ENCODE measurements at places on chromosomes 11 and 22.

- DNase-seq = no peak
Measured at GRCh38 chr22:43988116-43988820, 33.0 kb downstream of the SAMM50 start.

DNA sequence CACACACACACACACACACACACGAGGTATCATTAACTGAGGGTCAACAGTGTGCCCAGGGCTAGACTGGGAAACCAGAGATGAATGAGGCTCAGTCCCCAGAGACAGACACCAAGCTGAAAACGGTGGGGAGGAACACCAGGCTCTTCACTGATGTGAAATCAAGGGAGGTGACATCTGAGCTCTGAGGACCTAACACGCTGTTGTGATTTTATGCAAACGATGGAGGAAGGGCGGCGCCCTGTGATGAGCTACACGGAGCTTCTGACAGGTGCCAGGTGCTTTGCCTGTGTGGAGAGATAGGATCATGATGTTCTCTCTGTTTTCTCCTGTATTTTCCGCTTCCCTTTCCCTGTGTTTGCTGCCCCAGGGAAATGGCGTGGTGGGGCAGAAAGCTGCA lies 6.5 kb upstream of the CYB5R3 start:
- no peak for DNase-seq

DNA sequence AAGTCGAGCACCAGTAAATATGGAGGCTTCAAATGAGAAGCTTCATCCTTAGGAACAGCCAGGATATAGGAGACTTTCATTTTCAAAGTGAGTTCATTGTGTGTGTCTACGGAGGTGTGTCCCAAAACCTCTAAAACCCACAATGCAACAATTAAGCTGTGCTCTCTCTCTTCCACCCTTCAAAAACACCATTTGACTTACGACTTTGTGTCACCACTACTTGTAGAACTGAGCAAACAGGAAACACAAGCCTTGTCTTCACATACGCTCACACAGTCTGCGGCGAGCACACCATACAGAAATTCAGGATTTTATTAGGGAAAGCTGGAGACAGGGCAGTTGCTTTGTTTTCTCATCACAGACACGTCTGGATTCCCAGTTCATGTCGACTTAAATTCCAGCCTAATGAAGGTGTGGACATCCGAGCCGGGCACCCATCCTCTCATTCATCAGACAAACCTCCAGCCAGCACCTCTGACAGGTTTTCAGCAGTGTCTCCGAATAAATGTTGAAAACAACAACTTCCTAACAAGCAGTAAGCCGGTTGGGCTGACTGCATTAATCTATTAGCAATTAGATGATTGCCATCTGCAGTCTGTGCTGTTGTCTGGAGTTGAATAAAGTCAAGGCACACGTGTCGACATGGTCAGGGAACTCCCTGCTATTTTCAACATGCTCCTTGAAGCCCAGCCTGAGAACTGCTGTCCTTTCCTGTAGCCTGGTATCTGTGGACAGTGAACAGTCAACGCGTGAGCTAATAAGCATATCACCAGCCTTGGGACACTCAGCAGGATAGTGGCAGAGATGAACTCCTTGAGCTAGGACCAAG lies 1411.1 kb downstream of the BRD1 start:
- no peak for DNase-seq

DNA sequence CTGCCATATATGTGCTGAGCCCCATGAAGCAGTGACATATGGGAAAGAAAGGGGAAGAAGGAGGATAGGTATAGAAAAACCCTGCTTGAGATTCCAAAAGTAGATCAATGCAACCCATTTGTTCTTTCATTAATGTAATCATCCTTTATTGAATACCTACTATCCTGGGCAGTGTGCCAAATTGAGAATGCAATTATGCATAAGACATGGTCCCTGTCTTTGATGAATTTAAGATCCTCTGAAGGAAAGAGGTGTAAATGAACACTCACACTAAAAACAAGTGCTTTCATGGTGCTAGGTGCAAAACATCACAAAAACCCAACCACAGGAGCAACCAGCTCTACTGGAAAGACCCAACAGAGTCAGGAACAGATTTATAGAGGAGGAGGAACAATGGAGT lies 29.7 kb downstream of the FLI1 start:
- no peak for DNase-seq

GRCh38 chr22:22756109-22756508 lies 111.7 kb downstream of the GGTLC2 start:
- no peak for DNase-seq

DNA sequence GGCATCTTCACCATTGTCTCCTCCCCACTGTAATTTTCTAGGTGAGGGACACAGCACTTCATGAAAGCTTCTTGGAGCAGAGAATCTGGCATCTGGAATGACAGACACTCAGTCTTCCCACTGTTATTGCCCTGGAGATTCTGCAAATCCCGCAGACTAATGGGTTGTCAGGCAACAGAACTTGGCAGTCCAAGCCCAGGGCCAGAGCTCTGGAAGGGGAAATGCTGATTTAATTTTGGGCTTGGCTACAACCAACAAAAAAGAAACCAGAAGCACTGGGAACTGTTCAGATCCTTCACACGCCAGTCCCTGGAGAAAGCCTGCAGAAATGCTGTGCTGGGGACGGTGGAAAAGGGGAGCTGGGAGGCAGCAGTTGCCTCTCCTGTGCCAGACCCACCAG lies 71.5 kb upstream of the BID start:
- no peak for DNase-seq

DNA sequence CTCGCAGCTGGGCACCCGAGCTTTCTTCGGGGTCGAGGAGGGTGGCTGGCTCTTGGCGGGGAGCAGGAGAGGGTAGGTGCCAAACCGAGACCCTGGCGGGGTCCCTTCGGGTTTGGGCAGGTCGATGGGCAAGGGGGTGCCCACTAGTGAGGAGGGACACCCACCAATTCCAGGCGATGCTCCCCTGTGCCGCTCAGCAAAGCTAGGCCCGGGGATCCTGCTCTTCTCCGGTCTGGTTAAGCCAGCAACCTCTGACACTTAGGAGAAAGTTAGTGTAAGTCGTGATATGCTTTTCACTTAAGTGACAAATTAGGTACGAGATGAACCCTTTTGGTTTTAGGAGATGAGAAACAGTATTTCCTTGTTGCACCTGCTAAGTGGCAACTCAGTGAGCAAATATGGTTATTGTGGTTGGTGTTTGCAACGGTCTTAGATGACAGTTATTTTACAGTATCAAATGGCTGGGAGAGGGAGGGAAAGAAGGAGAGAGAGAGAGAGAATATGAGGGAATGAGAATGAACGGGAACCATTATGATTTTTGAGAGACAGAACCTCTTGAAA lies 565 bp downstream of the NUCB2 start:
- DNase-seq = peak; percentile 39

- peak; percentile 70 for DNase-seq
Measured at GRCh38 chr11:65429068-65429681, 6.6 kb downstream of the NEAT1 start.

- DNase-seq = no peak
Measured at GRCh38 chr11:8692417-8692816, 9.8 kb downstream of the RPL27A start.

- no peak for DNase-seq
Measured at GRCh38 chr11:59866397-59866796, at the start of gene TCN1. TCN1 (minus strand) TSS chr11:59866487; CDS start chr11:59866470, 17 bp downstream.

- no peak for DNase-seq
Measured at GRCh38 chr11:105296806-105297205, 157.2 kb upstream of the CARD18 start.

DNA sequence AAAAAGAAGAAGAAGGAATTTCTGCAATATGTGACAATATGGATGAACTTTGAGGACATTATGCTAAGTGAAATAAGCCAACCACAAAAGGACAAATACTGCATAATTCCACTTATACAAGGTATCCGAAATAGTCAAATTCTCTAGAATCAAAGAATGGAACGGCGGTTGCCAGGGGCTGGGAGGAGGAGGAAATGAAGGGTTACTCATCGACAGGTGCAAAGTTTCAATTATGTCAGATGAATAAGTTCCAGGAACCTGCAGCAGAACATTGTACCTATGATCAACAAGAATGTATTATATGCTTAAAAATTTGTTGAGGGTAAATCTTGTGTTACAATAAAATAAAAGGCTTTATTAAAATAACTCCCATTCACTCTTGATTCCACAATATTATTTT lies 49.0 kb downstream of the SC5D start:
- DNase-seq = no peak

- DNase-seq = peak; percentile 71
Measured at GRCh38 chr22:36327922-36328551, 59.7 kb downstream of the MYH9 start.

Data from astrocyte of the hippocampus (primary cell).